ENCODE measurements at places on chromosomes 5 and 9. TPM values are rescaled to one million over a fixed set of nuclear protein-coding genes. Genes with fewer than 3 reads are reported as not detected.

- no peaks in the 10 kb centered on the region for H3K4me1 ChIP-seq
- no peaks in the 10 kb centered on the region for H3K27me3 ChIP-seq
- no peak overlapping the region for H3K27ac ChIP-seq
- no peak overlapping the region for H3K4me3 ChIP-seq
- no peaks in the 10 kb centered on the region for H3K36me3 ChIP-seq
Measured at GRCh38 chr9:126733005-126733404, 71.8 kb upstream of the ZBTB43 start.

GRCh38 chr9:136550439-136551289 is 4.8 kb upstream of the NOTCH1 start:
- H3K27me3 ChIP-seq: no peaks in the 10 kb centered on the region
- H3K36me3 ChIP-seq: no peaks in the 10 kb centered on the region
- DNase-seq: no peak
- no peak overlapping the region for H3K27ac ChIP-seq
- no peak overlapping the region for H3K4me3 ChIP-seq

The C5orf58 gene
- polyA plus RNA-seq: 0.99 TPM

GRCh38 chr9:100099722-100100042 is 639 bp downstream of the INVS start:
- peak overlapping the region; percentile 85 for H3K27ac ChIP-seq
- peaks cover 29% of the 10 kb centered on the region for H3K4me1 ChIP-seq
- peaks cover 6% of the 10 kb centered on the region for H3K36me3 ChIP-seq
- no peaks in the 10 kb centered on the region for H3K27me3 ChIP-seq
- H3K4me3 ChIP-seq: peak overlapping the region; percentile 94

- no peak for DNase-seq
- no peaks in the 10 kb centered on the region for H3K27me3 ChIP-seq
- no peaks in the 10 kb centered on the region for H3K36me3 ChIP-seq
- no peak overlapping the region for H3K27ac ChIP-seq
Measured at GRCh38 chr5:66149950-66150349, 5.8 kb downstream of the SREK1 start.

DNA sequence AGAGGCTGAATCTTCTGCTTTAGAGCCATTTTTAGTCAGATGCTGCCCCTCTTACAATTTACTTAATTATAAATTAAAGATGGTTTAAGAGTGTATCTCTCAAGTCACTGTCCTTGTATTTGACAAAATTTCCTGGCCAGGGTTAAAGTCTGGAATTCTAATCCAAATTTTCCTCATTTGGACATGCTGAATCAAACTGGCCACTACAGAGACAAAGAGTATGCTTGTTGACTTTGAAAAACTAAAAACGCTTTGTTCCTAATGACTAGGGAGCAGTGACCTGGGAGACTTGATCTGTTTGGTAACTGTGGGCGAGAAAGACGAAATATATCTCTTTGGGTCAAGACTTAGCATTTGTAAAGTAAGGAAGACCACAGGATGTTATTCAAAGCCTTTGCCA is 303.2 kb downstream of the ZSWIM6 start:
- no peaks in the 10 kb centered on the region for H3K4me1 ChIP-seq
- no peak overlapping the region for H3K4me3 ChIP-seq
- no peak for DNase-seq
- H3K27me3 ChIP-seq: no peaks in the 10 kb centered on the region
- no peaks in the 10 kb centered on the region for H3K36me3 ChIP-seq

The TPRN gene
- polyA plus RNA-seq: 0.76 TPM

The PCDHAC2 gene
- not detected for polyA plus RNA-seq

The CCDC112 gene
- 4.8 TPM for polyA plus RNA-seq

GRCh38 chr9:134398756-134399155 is 72.5 kb downstream of the RXRA start:
- peaks cover 43% of the 10 kb centered on the region for H3K4me1 ChIP-seq
- DNase-seq: no peak
- no peak overlapping the region for H3K27ac ChIP-seq
- no peak overlapping the region for H3K4me3 ChIP-seq
- no peaks in the 10 kb centered on the region for H3K27me3 ChIP-seq

DNA sequence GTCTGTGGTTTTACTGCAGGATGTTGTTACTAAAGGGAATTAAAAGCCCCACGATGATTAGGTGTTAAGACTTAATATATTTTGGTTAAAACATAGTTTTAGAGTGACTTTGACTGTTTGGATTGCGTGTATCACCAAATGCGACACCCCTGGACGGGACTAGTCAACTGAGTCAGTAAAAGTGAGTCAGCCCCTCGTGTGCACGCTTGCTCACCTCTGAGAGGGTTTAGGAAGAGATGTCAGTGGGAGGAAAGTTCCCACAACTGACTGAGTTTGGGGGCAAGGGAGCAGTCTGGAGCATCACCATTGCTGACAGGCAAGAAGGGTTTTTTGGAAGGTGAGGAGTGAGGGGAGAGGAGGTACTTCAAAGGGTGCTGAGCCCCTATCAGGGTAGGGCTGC is 14.4 kb upstream of the DMRT3 start:
- no peaks in the 10 kb centered on the region for H3K4me1 ChIP-seq
- H3K27ac ChIP-seq: no peak overlapping the region
- H3K4me3 ChIP-seq: no peak overlapping the region
- peaks cover 4% of the 10 kb centered on the region for H3K27me3 ChIP-seq
- no peaks in the 10 kb centered on the region for H3K36me3 ChIP-seq
- DNase-seq: no peak

DNA sequence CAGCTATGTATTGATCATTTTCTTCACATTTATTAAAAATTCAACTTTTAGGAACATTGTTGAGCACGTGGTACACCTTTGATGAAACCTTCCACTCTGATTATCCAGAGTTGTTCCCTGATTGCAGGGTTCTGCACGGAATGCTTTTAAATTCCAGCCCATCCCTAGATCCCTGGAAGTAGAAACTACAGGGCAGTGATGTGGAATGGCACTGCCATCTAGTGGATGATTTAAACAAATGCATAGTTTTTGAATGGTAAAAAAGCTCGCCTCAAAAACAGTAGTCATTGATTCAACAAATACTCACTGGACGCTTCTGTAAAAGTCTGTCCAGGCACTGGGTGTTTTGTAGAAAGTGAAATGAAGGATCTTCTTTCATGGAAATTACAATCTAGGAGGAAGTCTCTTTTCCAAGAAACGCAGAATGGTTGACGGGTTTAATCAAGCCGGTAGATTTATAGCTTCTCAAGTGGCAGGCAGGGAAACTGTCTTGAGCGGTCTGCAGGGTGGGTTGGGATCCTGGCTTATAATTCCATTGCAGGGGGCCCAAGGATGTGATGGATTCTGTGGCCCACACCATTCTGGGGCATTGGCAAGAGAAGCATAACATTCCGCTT is 118.4 kb downstream of the ARHGAP26 start:
- H3K27me3 ChIP-seq: no peaks in the 10 kb centered on the region
- no peak overlapping the region for H3K27ac ChIP-seq
- no peak overlapping the region for H3K4me3 ChIP-seq
- DNase-seq: no peak

DNA sequence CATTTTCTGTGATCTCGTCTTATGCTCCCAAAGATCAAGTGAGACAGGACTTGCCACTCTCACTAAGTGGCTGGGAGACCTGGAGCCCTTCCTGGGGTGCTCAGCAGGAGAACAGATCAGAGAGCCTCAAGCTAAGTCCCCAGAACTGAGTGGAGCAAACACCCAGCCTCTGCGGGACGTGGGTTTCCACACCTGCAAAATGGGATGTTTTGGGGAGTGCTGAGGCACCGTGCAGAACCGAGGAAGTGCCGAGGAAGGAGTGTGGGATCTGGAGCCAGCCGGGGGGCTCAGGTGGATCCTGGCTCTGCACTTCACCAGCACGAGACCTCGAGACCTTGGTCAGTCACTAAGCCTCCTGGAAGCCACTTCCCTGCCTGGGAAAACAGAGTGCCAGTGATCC is 166.0 kb downstream of the DAB2IP start:
- H3K27ac ChIP-seq: no peak overlapping the region
- no peak for DNase-seq
- no peak overlapping the region for H3K4me3 ChIP-seq
- H3K27me3 ChIP-seq: no peaks in the 10 kb centered on the region
- H3K36me3 ChIP-seq: no peaks in the 10 kb centered on the region
- no peaks in the 10 kb centered on the region for H3K4me1 ChIP-seq

DNA sequence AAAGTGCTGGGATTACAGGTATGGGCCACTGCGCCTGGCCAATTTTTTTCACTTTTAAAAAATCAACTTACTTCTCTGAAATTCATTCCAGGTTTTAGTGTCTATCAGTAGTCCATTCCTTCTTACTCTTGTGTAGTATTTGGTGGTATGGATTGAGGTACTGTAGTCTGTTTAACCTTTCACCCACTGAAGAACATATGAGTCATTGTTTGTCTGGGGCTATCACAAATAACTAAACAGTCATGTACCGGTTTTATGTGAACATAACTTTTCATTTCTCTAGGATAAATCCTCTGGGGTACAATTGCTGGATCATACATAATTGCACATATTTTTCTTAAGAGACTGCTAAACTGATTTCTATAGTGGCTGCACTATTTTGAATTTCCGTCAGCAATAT is 1188.0 kb upstream of the CDH9 start:
- no peak for DNase-seq
- no peaks in the 10 kb centered on the region for H3K4me1 ChIP-seq
- H3K4me3 ChIP-seq: no peak overlapping the region
- H3K27ac ChIP-seq: no peak overlapping the region
- no peaks in the 10 kb centered on the region for H3K36me3 ChIP-seq
- H3K27me3 ChIP-seq: no peaks in the 10 kb centered on the region

- DNase-seq: no peak
- H3K27me3 ChIP-seq: no peaks in the 10 kb centered on the region
- no peaks in the 10 kb centered on the region for H3K36me3 ChIP-seq
- H3K27ac ChIP-seq: no peak overlapping the region
- peaks cover 20% of the 10 kb centered on the region for H3K4me1 ChIP-seq
- H3K4me3 ChIP-seq: no peak overlapping the region
Measured at GRCh38 chr5:176391479-176391878, 2.9 kb downstream of the HIGD2A start.

DNA sequence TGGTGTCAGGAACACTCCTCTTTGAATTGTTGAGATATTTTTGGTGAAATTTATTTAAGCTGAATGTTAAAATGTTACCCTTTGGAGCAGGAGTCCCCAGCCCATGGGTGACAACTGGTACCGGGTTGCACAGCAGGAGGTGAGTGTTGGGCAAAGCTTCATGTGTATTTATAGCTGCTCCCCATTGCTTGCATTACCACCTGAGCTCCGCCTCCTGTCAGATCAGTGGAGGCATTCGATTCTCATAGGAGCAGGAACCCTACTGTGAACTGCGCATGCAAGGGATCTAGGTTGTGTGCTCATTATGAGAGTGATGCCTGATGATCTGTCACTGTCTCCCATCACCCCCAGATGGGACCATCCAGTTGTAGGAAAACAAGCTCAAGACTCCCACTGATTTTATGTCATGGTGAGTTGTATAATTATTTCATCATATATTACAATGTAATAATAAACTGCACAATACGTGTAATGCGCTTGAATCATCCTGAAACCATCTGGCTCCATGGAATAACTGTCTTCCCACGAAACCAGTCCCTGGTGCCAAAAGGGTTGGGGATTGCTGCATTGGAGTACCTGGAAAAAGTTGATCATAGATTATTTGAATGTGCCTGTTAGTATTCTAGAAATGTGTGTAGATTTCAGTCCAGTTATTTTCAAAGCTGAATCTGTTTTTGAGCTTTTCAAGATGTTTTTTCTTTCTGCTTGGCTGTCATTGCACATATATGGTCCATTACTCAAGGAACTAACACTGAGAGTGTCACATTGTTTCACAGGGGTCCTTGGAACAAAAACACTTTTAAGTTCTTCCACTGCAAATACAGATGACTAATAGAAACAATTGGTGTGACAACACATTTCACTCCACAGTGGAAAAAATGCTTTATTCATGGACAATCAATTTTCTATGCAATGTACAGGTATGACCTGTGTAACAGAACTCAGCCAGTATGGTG is 104.6 kb upstream of the TNFAIP8 start:
- no peaks in the 10 kb centered on the region for H3K36me3 ChIP-seq
- H3K27me3 ChIP-seq: no peaks in the 10 kb centered on the region
- no peaks in the 10 kb centered on the region for H3K4me1 ChIP-seq
- no peak for DNase-seq
- no peak overlapping the region for H3K4me3 ChIP-seq
- H3K27ac ChIP-seq: no peak overlapping the region

The GGTA1 gene
- polyA plus RNA-seq: not detected

The N4BP3 gene
- 1.7 TPM for polyA plus RNA-seq

The PRRX2 gene
- not detected for polyA plus RNA-seq

DNA sequence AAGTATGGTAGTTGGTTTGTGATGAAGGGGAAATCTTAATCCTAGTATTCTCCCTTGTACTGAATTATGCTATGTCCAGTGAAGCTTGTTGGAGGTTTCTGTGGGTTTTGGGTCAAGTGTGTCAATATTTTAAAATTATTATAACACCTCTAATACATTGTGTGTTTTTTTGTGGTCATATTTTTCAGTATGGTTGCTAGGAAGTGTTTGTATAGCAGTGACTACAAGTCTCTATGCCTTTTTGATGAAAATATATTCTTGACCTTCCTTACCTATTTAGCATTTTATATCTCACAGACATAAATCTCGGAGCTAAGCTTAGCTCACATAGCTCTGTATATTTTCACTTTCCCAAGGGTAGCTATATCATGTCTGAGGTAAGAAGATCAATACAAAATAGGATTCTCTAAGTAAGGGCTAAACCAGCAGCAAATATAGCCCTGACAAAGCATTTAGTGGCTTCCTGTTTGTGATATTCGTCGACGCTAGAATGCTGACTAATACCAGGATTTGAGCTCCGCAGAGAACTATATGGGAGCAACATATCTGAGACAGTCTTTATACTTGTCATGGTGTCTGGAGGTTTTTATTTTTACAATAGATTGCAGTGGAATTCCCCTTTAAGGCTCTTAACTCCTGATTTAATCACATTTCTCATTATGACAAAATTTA is 82.3 kb downstream of the MACIR start:
- DNase-seq: no peak
- no peak overlapping the region for H3K27ac ChIP-seq
- no peaks in the 10 kb centered on the region for H3K36me3 ChIP-seq
- no peaks in the 10 kb centered on the region for H3K27me3 ChIP-seq

DNA sequence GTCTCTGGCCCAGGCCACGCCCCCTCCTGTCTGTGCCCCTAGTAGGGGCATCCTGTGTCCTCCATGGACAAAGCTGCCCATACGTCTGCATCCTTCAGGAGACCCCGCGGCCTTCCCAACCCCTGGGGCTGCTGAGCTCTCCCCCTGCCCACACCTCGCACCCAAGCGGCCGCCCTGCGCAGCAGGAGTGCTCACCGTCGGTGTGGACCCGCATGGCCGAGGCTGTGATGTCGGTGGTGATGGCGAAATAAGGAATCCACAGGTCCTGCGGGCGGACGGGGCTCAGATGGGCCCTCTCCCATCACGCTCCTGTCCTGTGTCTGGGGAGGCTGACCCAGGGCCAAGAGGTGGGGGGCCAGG is 4.8 kb upstream of the NSMF start:
- H3K4me1 ChIP-seq: peaks cover 40% of the 10 kb centered on the region
- H3K36me3 ChIP-seq: no peaks in the 10 kb centered on the region
- no peak for DNase-seq
- no peaks in the 10 kb centered on the region for H3K27me3 ChIP-seq
